ENCODE measurements at places on chromosomes 5 and 9.
A peak's percentile ranks its signal among the peaks of the same experiment; 100 is the strongest.

GRCh38 chr9:124384846-124385245 is 30.4 kb downstream of the PSMB7 start:
- no peak for DNase-seq

- peak; percentile 21 for DNase-seq
These were observed 12.5 kb upstream of the CTSL start for GRCh38 chr9:87713278-87713987.

GRCh38 chr9:136567651-136568287 is 21.9 kb upstream of the NOTCH1 start:
- DNase-seq = no peak

GRCh38 chr5:96868603-96869371 is 7.5 kb upstream of the ERAP2 start:
- DNase-seq = peak; percentile 33

DNA sequence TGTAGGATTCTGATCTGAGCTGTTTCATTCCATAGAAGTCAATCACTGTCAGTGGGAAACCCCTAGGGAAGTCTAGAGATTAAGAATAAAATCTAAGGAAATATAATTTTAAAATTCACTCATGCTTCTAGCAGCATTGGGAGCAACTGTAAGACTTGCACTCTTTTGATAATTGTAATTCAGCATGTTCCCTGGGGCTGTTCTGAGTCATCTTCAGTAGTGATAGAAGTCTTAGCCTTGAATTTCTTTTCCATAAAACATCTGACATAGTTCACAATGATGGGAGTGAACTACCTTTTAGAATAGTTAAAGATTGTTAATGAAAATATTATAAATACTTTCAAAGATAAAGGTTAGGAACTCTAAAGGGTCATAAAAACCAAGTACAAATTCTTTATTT is 935.8 kb downstream of the DTWD2 start:
- DNase-seq = no peak

DNA sequence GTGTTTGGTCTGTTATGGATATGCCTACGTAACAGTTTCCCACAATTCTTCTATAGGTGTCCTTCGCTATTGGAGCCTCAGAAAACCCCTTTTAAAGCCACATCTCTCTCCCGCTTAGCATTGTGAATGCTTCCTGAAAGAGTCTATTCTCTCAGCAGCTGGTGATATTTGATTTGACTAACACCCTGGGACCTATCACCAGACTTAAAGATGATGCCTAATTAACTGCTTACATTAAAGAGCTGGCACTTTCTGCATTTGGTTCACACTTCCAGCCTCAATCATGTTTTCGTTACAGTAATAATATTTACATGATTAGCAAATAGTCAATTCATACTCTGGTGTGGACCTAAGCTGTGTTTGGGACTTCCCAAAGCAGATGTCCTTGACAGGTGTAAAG is 90.1 kb upstream of the VLDLR start:
- no peak for DNase-seq

GRCh38 chr5:180591311-180591887 is at the start of gene SCGB3A1:
SCGB3A1 (minus strand) TSS chr5:180591499; CDS start chr5:180591462, 37 bp downstream.
- peak; percentile 50 for DNase-seq

DNA sequence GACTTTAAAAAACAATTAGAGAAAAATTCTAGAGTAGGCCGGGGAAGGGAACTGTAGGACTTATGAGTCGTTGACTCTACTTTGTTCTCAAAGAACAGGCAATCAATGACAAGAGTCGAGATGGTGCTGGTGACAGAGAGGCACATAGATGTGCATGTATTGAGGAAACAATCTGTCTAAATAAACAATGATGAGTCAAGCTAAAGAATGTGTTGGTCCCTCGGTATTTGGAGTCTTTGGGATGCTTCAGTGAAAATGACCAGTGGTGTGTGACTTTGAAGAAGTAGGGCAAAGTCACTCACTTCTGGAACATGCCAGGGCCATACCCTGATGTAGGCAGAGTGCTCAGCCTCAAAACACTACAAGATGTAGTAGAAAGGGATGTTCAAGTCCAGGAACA is 288.1 kb upstream of the PANK3 start:
- DNase-seq = no peak
